D721Med (cell line): ENCODE measurements at places on chromosomes 7 and 10.

GRCh38 chr10:89390476-89391225, 1.8 kb upstream of the IFIT1 start:
- DNase-seq, result no peak

DNA sequence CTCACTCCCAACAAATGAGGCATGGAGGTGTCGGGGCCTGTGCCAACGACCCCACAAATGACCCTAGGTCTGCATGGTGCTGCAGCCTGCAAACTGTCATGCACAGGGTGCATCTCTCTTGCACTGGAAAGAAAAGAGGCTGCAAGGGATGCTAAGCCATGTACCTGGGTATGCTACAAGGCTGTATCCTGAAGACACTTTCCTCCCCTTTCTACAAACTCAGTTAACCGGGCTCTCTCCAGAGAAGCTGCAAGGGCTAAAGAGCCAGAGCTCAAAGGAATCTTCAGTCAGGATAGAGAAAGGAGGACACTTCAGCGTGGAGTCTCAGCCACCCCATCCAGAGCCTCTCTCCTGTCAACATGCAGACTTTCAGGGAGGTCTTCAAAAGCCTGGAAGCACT, 449.0 kb downstream of the GRID1 start:
- no peak for DNase-seq

DNA sequence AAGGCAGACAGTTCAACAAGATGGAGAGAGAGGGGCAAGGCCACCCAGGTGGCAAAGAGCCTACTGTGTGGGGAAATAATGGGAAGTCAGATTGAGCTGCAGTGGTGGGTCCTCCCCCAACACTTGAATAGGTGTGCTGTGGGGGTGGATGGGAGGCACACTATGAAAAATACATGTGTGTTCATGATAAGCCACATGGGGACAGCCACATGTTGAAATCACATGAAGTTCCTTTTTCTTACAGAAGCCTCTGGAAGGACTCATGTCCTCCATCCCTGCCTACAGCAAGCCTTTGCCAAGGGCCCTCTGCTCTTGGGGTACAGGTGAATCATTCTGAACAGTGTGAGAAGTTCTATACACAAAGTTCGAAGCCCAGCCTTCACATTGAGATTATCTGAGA, 310.9 kb downstream of the LRMDA start:
- no peak for DNase-seq

GRCh38 chr10:87608756-87609155, 50.9 kb upstream of the PAPSS2 start:
- no peak for DNase-seq

- DNase-seq, result no peak
Observed at GRCh38 chr7:128939075-128939860, 1.5 kb downstream of the IRF5 start.

- DNase-seq, result no peak
Observed at GRCh38 chr7:109763611-109764010, 1193.9 kb downstream of the DNAJB9 start.
